ENCODE measurements at places on chromosomes 16 and 17.

DNA sequence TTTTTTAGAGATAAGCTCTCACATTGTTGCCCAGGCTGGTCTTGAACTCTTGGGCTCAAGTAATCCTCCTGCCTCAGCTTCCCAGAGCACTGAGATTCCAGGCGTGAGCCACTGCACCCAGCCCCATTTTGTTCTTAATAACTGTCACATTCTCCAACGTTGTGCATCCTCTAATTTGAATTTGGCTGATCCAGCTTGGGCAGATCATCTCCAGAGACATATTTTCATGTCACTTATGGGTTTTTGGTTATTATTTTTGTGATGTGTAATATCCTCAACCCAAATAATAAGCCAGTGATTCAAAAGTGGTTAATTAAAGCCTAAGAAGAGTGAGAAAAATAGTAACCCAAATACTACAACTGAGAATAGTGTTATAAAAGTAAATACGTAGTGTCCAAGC is 16.2 kb upstream of the COL1A1 start:
- no peak for DNase-seq

DNA sequence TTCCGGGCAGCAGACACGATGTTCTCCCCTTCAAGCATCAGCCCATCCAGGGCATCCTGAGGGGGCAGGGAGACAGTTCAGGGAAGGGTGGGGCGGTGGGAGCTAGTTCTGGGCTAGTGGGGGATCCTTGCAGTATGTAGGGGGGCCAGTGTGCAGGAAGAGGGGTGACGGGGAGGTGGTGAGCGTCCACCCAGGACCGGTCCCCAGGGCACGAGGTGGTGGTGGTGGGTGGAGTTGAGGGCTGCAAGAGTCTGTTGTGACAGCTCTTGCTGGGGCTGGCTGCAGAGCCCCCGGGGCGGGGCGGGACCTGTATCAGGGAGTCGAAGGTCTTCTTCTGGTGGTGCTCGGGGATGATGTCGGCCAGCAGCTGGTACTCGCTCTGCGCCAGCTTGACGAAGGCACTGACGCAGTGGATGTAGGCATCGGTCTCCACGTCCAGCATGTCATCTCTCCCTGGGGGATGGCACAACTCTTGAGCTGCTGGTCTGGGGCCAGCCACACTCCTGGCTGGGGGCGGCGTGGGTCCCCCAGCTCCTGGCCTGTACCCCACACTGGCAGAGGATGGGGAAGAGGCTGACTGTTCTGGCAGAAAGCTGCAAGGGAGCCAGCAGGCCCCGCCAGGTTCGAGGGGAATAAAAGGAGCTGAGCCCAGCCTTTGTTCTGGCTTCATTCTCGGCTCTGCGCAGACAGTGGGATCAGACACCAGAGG is 10.0 kb downstream of the ZACN start:
- DNase-seq: no peak

- no peak for DNase-seq
These were observed 329.7 kb downstream of the ABCC12 start for GRCh38 chr16:47826070-47826469.

DNA sequence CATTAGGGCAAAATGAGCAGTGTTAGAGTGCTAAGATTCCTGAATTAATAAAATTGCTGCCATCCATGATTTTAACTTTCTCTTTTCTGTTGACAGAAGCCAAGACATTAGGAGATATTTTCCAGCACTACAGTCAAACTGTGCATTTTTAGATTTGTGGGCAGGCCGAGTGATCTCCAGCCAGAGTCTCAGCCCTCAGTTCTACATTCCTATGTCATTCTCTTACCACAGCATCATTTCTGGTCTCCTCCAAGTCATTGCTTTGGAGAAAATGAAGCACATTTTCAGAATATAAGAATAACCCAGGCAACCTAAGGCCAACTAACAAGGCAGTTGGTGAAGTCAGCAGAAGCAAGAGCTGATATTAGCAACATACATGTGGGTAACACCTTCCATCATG is 74.6 kb upstream of the NUDT7 start:
- DNase-seq: no peak

GRCh38 chr17:7340179-7340578 is 3.9 kb downstream of the ACAP1 start:
- peak; percentile 77 for DNase-seq

GRCh38 chr16:52318302-52319009 is 228.5 kb downstream of the TOX3 start:
- DNase-seq: no peak

GRCh38 chr16:22235839-22236745 is 30.0 kb downstream of the EEF2K start:
- DNase-seq: peak; percentile 62

GRCh38 chr16:24544640-24545039 is 5.3 kb downstream of the RBBP6 start:
- peak; percentile 18 for DNase-seq

- peak; percentile 88 for DNase-seq
These were observed 64.6 kb upstream of the CRHR1 start for GRCh38 chr17:45719335-45720071.

DNA sequence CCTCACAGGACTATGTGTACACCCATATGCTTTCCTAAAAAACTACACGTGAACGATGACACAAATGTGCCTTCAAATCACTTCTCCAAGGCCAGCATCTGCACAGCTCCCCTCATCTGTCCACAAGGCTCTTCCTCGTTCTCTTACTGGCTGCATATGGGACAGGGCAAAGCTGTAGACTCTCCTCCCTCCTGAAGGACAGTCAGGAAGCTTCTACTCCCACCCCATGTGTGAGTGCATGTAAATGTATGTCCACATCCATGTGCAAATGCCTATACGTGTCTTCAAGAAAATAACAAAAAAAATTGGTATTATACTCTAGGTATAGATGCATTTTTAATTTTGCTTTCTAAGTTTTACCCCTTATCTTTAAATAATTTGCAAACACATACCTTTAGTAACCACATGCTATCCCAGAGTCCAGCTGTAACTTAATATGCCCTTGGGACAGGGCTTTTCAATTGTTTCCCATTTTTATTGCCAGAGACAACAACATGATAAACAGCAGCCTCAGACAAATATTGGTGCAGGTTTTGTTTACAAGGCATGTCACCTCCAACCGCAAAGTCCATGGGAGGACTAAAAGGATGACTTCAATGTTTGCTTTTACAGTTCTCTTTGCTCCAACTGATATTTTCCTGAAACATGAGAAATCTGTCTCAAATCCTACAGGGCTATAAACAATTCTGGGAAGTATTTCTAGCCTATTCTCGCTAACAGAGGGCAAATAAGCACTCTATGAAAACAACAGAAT is 31.6 kb upstream of the FAAP100 start:
- no peak for DNase-seq

Data from myocyte (in vitro differentiated cells).